ENCODE measurements at places on chromosomes 12 and 14.
A peak's percentile ranks its signal among the peaks of the same experiment; 100 is the strongest.

DNA sequence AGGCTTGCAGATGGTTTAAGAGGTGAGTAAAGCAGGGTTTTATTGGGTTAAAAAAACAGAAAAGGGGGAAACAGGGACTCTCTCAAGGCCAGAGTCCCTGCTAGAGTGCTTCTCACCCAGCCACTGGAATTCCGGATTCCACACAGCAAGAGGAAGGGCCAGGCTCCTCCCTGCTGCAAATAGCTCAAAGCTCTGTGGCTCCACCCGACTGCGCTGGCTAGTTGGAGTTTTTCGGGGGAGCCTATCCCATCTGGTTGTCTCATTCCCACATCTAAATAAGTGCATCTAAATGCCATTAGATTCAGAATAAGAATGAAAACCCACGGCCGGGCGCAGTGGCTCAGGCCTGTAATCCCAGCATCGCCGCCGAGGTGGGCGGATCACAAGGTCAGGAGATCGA is 791.5 kb downstream of the SLC16A7 start:
- DNase-seq = no peak

DNA sequence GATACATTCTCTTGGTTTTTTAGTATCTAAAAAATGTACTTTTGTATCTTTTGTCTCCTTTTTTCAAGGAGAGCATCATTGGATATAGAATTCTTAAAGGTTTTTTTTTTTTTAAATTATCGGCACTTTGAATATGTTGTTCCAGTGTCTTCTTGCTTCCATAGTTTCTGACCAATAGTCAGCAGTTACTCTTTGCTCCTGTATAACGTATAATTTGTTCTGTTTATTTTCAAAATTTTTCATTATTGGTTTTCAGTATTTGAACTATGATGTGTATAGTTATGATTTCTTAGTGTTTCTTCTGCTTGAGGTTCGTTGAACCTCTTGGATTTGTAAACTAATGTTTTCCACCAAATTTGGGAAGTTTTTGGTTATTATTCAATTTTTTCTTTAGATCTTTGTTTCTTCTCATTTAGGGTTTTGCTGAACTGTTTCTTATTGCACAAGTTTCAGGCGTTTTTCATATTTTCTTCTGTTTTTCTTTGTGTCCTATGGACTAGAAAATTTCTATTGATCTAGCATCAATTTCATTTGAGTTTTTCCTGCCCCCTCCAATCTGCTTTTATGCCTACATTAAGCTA is 93.9 kb downstream of the PLBD1 start:
- DNase-seq = peak; percentile 38

GRCh38 chr12:69685810-69686209 is 13.3 kb downstream of the BEST3 start:
- no peak for DNase-seq

GRCh38 chr12:90706036-90706435 is 248.9 kb downstream of the CCER1 start:
- DNase-seq = no peak

- no peak for DNase-seq
Observed at GRCh38 chr12:49017891-49018260, 700 bp downstream of the PRKAG1 start.

GRCh38 chr12:30358671-30359070 is 337.0 kb downstream of the IPO8 start:
- peak; percentile 11 for DNase-seq

DNA sequence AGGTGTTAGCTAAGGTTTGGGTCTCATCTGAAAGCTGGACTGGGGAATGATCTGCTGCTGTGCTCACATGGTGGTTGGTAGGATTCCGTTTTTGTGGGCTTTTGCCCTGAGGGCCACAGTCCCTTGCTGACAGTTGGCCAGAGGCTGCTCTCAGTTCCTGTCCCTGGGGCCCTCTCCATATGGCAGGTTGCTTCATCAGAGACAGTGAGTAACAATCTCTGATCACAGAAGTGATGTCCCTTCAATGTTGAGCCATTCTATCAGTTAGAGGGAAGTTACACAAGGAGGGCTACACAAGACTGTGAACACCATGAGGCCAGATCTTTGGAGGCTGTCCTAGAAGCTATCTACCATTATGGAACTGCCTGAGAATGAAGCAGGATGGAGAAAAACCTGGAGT is 137.2 kb downstream of the AACS start:
- no peak for DNase-seq

- peak; percentile 28 for DNase-seq
Observed at GRCh38 chr12:122368361-122369073, 54.0 kb downstream of the CLIP1 start.

DNA sequence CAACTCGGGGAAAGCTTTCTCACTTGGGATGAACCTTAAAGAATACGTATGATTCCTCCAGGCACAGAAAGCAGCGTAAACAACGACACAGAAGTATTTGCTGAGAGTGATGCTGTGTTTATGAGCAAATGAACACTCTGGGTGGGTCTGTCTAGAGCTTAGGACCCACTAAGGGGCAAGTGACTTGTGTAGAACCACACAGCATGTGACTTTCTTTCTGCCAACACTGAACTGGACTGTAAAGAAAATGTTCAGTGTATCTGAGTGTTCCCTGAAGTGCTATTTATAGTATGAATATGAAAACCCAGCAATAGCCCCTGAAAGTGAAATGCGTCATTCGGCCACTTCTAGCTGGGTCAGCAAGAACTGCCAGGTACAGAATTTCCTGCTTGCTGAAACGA is 78.5 kb downstream of the ST8SIA1 start:
- no peak for DNase-seq

- DNase-seq = no peak
Observed at GRCh38 chr14:99122521-99123125, 149.4 kb downstream of the BCL11B start.

DNA sequence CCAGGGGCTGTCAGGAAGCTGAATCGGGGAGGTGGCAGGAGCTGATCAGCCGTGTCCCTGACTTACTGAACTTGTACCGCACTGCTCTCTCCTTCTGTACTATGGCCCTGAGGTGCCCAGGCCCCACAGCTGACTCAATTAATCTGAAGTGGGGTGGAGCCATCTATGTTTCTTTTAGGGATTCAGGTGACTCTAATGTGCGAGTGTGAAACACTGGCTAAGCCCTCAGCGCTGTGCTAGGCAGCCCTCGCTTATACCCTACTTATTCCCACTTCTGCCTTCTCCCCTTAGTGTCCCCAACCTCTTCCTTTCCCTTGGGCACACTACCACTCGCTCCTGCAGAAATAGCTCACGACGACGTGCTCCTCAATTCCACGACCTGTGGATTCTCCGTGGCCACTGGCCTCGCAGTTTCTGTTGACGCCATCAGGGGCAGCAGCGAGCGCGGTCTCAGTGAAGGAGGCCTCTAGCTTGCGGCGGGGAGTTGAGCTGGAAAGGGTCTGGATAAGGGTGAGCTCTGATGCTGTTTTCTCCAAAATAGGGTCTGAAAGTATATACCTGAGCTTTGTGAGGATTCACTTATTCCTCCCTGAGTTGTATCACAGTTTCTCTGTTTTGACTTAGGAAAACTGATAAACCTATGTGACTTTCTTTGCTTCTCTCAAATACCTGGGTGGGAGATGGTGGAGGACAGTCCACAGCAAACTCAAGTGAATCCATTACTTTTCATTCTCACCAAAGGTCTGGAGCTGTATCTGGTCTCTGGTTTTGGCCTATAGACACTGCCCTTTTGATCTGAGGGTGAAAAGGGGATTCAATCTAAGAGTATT is 167.6 kb downstream of the SLC41A2 start:
- no peak for DNase-seq

DNA sequence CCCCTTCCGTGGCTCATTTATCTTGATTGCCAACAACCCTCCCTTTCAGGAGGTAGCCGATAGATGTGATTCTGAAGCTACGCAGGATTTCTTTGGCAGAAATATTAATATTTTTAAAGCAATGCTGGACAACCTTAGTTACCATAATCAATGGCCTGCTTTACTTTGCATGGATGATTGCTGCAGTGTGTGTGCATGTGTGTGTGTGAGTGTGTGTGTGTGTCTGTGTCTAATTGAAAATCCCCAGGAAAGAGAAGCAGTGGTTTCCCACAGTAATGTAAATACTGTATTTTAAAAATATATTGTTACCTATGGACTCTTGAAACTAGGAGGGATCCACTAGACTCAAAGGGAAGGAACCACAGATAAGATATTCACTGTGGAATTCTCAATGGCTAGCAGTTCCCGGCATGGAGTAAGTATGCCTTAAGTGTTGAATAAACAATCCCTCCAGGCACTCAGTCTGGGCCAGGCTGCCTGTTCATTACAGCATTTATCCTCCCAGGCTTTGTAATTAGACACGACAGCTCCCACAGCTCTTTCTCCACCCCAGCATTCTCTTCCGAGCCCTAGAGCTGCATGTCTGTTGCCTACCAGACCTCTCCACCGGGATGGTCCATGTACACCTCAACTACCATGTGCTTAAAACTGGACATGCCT is 22.5 kb upstream of the C14orf132 start:
- DNase-seq = peak; percentile 87

DNA sequence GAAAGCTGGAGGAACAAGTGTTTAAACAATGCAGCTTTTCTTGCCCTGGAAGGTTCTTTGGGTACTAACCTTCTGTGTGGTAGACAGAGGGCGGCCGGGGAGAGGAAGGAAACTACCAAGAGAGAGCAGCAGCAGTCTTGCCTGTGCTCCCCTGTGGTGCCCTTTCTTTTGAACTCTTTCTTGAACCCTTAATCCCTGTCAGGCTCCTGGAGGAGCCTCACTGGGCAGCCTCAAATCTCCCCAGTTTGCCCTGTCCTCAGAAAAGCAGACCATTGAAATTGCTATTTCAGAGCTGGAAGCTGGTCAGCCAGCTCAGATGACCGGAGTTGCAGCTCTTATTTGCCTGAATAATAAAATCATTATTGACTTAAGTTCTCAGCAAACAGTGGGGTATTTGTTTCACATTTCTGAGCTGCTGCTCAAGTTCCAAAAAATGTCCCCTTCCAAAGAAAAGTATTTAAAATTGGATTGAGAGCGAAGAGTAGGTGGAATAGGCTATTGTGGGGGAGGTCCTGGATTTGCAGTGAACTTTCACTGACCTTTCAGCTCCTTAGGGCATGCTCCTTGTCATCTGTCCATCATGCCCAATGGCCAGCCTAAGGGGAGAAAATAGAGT is 42.1 kb upstream of the RNASE3 start:
- DNase-seq = no peak

- no peak for DNase-seq
Observed at GRCh38 chr14:45125754-45126153, 8.5 kb downstream of the FKBP3 start.

Data from NCI-H1105 treated with DMSO at 0.1 percent for 48 hours (cell line).